GM10248 (cell line): ENCODE measurements at places on chromosomes 3 and 15.

DNA sequence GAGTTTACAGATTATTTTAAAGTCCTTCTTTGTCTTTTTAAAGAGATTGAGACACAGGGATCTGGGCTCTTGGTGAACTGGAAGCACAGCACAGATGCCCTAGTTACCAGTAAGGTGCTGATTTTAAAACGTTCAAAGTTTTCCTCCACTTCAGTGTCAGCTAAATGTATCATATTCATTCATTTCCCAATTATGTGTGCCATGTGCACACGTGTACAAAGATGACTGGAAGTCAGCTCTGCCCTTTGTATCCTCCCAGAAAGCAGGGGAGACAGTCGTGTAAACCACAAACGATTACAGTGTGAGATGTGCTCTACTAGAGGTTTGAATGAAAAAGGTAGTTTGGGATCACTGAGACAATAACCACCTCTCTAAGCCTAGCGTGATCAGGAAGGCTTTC is 730 bp downstream of the ZKSCAN7 start:
- peak; percentile 21 for DNase-seq

DNA sequence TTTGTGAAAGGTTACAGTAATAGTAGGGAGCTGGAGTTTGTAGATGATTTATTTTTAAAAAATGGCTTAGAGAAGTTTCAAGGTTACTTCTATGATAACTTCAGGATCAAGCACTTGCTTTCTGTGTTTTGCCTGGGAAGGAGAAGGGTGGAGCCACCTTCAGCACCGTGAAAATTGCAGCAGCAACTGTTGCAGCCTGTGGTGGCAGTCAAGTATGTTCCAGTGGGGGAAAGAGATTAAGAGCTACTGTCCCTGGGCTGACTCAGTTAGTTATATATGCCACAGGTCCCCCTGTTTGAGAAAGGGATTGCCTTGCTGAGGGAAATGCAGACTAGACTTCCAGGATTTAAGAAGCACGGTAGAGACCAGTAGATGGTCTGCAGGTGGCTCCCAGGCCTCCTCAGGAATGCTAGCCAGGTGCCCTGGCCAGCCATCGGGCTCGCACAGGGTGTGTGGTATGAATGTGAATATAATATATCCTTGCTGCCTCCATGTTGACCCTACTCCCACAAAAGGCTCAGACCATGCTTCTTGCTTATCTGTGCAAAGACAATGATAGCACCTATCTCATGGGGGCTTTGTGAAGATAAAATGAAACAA is 389.5 kb downstream of the CACNA2D3 start:
- DNase-seq: no peak

DNA sequence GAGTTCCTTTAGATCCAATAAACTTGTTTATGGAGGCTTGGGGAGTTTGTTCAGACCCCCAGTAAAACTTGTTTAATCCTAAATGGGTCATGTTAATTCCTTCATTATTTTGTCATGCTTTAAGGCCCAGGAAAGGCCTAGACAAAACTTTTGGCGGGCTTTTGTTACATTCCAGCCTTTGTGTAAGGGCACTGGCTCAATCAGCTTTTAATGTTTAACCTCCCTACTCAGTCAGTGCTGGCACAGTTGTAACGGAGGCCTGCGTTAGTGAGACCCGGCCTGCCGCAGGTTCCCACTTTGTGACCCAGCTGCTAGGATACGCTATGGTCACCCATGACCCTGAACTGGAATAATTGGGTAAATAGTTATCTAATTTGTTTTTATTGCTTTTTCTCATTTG is 59.2 kb downstream of the OXSM start:
- no peak for DNase-seq

- no peak for DNase-seq
Observed at GRCh38 chr15:64574301-64575017, 114.1 kb downstream of the ZNF609 start.

DNA sequence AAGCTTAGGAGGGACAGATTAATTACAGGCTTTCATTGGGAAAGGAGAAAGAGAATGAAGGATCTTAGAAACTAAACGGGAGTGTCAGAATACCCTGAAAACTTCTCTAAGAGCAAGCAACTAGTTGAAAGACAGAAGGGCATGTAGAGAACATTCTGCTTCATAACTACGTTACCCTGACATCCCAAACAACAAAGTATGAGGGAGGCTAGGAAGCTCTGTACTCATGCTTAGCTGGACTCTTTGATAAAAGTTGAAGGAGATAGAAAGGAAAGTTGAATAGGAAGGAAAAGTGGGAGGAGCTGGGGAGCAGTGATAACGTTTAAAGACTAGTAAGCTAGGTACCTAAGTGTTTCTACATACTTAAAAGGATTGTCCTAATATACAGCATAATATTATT is 64.2 kb downstream of the SEMA6D start:
- no peak for DNase-seq

GRCh38 chr15:75775296-75776064 is 62.8 kb upstream of the CSPG4 start:
- DNase-seq: no peak

- DNase-seq: no peak
Observed at GRCh38 chr15:73362900-73363299, 5.9 kb downstream of the HCN4 start.

GRCh38 chr15:89113296-89114024 is 25.2 kb downstream of the ABHD2 start:
- DNase-seq: no peak

DNA sequence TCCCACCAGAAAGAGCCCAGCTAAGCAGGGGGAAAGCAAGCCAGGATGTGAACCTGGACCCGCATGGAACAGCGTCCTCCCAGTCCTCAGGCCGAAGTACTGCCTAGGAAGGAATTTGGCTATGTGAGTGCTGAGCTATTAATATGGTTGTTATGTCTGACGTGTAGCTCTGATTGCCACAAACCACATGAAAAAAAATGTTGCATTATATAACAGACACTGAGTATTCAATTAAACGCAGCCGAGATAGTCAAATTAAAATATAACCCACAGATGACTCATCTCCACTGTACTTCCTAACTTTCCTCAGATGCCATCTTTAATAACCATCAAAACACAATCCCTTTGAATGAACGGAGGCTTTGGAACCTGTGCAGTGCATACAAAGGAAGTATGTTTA is 111.1 kb downstream of the GABRB3 start:
- no peak for DNase-seq

DNA sequence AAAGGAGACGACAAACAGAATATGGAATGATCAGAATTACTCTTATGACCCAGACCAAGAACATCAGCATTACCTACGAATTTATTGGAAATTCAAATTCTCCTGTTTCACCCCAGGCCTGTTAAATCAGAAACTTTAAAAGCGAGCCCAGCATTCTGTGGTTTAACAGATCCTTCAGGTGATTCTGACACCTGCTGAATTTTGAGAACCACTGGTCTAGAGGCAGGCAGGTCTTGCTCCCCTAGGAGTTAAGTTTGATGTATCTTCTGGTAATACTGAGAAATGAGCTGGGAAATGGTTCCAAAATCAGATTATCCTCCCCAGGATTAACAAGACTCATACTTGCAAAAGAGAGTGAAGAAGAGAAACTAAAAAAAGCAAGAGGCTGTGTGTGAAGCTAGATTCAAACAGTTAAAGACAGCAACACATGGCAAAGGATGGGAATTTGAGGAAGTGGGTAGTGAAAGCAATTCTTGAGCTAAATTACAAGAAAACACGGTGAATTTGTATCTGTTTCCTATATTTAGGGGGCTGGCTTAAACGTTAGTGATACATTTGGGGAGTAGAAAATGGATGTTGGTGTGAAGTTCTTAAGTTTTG is 66.0 kb downstream of the FLNB start:
- DNase-seq: peak; percentile 28

- no peak for DNase-seq
Observed at GRCh38 chr3:48966876-48967361, 23.1 kb upstream of the P4HTM start.

DNA sequence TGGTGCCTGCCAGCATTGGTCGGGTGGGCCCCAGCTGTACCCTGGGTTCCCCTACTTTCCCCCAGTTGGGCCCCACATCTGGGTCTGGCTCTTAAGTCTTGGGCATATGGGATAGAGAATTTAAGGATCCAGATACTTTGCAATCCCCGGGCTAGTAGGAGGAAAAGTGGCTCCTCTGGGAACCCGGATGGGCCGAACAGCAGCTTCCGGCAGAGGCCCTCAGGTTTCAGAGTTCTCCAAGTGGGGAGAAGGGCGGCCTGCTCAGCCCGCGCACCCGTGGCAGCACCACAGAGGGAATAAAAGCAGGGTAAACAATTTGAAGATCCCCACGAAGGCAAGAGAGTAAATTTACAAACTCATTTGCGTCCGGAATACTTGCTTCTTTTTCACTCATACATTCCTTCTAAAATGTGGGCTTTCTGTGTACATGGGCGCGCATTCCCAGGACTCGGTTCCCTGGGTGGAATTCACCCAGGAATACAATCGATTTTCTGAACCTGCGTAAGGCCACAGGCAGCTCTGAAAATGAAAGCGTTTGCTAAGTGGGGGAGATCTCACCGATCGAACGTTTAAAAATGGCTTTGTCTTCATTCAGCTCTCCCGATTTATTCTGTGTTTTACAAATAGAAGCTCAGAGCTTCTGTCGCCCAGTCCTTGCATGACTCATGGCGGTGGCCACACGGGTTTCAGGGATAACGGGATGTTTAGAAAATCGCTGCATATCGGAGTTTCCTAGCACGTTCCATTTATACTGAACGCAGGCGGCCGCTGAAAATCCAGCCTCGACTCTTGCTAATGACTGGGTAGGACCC is 74.0 kb upstream of the POLG start:
- DNase-seq: no peak

- no peak for DNase-seq
Observed at GRCh38 chr3:113002679-113003078, 11.9 kb downstream of the GTPBP8 start.

GRCh38 chr15:31058236-31058962 is 43.1 kb downstream of the TRPM1 start:
- no peak for DNase-seq

DNA sequence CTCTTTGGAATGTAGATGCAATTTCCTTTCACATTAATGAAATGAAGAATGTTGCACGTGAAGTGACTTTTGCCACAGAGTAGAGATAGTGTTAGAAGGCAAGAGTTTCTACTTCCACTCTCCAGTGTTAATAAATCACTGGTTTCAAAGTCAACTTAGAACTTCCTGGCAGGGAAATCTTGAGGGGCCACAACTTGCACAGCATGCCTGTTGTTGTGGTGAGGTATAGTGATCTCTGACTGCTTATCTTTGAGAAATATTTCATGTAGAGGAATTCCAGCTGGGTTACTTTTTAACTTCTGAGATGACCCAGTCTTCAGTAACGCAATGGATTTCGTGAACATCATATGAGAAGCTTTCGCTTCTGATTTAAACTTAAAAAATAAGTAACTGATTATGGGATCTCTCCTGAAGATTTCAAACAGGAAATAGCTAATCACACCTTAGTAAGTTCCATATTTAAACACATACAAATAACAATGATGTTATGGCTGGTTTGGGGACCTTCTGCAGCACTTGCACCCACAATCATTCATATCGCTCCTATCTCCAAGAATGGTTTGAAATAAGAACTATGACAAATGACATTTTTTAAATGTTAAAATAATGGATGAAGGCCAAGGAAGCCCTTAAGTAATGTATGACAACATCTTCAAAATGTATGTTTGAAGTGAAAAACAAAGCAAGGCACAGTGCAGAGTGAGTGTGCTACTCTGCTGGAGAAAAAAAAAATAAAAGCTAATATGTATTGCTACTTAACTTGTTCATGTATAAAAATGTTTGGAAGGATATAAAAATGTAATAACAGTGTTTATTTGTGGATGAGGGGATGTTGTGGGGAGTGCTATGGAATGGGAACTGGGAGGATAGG is 726.5 kb upstream of the NECTIN3 start:
- DNase-seq: no peak

GRCh38 chr3:121735047-121735696 is 14.4 kb downstream of the GOLGB1 start:
- peak; percentile 31 for DNase-seq

DNA sequence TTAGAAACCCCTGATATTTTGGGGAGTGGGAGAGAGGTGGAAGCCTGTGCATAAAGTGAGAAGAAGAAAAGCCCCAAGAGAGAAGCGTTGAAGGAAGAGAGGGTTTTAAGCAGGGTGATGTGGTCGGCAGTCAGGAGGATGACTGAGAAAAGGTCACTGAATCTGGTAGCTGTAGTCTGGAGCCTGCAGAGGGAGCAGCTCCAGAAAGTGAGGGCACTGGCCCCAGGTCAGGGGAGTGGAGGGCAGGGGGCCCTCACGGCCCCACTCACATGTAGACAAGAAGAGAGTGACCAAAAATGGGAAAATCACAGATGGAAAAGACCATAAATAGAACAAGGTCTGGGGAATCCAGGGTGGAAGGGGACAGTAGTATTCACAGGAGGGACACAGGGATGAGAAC is 105.5 kb downstream of the RYK start:
- no peak for DNase-seq

DNA sequence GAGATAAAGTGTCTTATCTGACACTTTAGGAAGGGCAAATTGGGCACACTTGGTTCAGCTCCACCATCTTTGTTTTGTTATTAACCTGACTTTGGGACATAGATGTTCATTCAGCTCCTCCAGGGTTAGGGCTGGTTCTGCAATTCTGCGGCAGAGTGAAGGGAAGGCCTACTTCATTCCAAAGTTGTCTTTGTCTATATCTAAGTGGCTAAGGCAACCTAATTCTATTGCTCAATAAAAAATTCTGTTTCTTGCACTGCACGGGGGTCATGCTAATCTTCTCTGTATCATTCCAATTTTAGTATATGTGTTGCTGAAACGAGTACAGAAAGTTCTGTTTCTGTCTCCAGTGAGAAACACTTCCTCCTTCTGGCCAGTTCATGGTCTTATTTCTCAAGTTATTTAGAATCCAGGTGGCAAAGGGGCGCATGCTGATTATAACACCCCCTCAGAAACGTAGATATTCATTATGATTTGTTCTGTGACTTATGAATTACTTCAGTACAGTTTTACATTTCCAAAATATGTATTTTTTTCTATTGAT is 53.5 kb downstream of the PFN2 start:
- DNase-seq: no peak

DNA sequence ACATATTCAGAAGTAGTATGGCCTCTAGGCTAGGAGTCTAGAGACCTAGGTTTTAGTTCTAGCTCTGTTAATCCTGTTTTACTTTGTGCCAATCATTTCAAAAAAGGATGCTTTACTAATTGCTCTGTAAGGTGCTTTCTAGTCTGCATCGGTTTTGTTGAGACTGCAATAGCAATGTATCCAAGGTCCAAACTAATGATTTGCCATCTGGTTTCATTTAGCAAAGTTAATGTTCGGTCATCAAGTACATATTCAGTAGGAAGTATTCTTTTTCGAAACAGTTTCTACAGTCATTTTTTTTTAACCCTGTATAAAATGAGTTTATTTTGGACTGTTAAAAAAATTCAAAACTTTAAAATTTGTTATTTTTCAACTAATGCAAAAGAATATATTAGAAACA is 2.0 kb upstream of the GALK2 start:
- DNase-seq: no peak

- no peak for DNase-seq
Observed at GRCh38 chr15:69403594-69403993, 10.6 kb upstream of the KIF23 start.

DNA sequence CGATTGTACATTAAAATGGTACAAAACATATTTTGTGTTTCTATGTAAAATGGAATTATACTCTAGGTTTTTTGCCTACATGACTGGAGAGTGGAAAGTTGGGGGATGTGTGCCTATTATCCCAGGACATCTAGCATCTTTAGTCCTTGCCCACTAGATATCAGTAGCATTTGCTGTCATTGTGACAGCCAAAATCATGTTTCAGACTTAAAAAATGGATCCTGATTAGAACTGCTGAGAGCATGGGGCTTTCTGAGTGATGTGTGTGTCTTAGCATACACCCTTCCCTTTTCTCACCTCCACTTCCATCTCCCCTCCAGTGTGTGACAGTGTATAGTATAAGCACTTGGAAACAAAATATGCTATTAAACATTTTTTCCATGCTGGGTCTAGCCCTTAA is 13.3 kb downstream of the ARMC8 start:
- no peak for DNase-seq
